ENCODE measurements at places on chromosomes 13 and 19.

DNA sequence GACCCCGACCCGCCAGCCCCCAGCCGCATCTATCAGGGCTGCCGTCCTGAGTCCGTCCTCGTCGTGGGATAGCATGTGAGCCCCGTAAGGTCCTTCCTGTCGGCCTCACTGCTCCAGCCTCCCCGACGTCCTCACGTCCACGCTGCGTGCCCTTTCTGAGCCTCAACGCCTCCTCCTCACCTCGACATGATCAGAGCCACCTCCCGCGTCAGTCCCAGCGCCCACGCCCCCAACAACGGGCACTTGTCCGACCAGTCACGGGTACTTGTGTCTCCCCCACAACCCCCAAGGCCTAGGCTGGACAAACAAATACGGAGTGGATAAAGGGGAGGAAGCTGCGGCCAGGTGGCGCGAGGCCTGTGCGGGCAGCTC is 665 bp downstream of the ZNF497 start:
- no peak for DNase-seq

GRCh38 chr19:17125062-17125727 is 49.6 kb downstream of the MYO9B start:
- no peak for DNase-seq

GRCh38 chr13:112779856-112780604 is 90.2 kb downstream of the ATP11A start:
- DNase-seq: peak; percentile 19

- DNase-seq: peak; percentile 52
These were observed 14.0 kb upstream of the CELF5 start for GRCh38 chr19:3210347-3211017.

DNA sequence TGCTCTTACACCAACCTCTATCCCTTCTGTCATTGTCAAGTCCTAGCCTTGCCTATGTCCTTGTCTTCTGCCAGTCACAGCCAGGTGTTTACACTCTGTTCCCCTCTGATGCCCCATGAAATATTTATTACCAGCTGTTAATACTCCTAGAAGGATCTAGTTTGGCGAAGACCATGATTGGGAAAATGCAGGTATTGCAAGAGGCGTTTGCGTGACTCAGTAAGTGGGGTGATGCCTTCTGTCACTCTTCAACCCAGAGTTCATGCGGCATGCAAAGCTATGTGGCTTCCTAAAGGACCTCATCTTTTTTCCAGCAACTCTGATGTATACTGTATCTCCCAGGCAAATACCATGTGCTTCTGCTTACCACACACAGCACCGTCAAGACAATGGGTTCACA is 81.8 kb upstream of the GJB6 start:
- no peak for DNase-seq

- no peak for DNase-seq
These were observed 648.3 kb upstream of the SPRY2 start for GRCh38 chr13:80989241-80989640.

GRCh38 chr19:38081547-38082255 is 142.3 kb downstream of the DPF1 start:
- DNase-seq: no peak

- DNase-seq: peak; percentile 31
These were observed 127.5 kb upstream of the KLF5 start for GRCh38 chr13:72931311-72931710.

DNA sequence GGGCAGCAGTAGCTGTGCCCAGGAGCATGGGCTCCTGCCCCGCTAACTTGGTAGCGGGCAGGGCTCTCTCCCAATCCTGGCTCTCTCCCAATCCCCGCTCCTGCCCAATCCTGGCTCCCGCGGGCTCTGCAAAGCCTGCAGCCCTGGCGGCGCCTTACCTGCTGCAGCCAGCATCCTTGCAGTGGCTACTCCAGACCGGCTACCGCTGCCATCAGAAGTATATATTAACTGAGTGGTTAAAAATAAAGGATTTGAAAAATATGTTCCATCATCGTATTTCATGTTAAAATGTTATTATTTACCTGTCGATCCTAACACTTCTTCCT is 698.2 kb downstream of the SLITRK1 start:
- no peak for DNase-seq

DNA sequence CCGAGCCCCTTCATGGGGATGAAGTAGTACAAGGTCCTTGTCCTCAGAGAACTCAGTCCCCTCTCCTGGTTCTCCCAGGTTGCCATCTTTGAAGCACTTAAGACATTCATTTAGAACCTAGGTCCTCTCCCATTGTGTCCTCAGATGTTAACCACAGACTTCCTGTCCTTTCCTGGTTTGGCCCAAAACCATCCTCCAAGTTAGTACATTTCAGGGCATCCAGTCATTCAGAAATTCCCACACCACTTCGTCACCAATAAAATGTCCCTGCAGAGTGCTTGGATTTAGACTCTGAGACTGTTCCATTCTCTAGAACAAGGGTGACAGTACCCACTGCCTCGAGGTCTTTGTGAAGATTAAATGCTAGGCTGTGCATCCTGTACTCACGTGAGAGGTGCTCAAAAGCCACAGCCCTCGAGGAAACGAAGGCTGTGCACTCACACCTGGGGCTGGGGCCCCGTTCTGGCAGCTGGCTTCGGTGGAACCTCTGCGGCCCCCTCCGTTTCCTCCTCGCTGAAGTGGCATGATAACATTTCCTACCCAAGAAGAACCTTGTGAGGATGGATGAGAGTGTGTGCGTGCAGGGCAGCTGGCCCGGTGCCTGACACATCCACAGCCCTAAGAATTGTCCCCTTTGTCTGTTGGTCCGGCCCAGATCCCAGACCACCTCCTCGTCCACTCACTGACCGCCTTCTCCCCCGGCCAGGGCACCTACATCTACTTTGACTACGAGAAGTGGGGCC is 4.7 kb downstream of the LENG1 start:
- DNase-seq: no peak

- no peak for DNase-seq
These were observed 17.1 kb upstream of the LATS2 start for GRCh38 chr13:21078501-21078900.

GRCh38 chr19:29878973-29879654 is 62.9 kb upstream of the URI1 start:
- peak; percentile 30 for DNase-seq

DNA sequence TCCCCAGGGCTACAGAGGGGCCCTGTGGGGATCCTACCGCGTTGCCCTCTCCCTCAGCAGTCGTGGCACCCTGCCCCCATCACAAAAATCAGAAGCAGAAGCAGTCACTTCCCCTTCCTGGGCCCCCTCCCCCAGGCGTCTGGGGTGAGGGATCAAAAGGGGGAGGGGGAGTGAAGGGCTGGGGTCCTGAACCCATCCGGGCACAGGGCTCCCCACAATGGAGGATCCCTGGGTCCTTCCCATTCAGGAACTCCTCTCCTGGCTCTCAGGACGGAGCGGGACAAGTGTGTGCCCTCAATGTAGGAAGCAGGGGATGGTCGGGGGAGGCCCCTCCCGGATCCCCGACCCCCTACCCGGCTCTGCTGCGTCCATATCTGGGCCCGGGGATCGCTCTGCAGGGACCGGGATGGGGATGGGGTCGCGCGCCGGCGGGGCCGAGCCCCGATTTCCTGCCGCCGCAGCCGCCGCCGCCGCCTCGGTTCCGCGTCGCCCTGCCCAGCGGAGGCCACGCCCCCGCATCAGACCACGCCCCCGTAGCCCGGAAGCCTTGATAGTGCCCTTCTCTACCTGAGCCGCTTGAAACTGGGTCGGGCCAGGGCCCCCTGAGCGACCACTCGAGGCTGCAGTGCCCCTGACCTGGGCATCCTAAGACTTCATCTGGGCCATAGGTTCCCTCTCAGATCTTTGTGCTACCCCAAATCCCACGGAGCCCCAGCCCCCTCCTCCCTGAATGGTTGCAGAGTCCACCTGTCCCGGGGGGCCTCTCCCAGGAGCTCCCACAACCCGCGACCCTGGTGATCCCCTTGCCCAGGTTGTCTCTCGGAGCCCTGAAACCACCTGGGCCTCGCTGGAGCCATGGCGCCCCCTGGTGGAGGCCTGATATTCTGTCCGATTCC is at the start of gene GMIP:
Gene GMIP (minus strand): TSS at position 500 of the 896 bp plus-strand sequence. CDS start 128 bp downstream, at position 372.
- DNase-seq: peak; percentile 73

DNA sequence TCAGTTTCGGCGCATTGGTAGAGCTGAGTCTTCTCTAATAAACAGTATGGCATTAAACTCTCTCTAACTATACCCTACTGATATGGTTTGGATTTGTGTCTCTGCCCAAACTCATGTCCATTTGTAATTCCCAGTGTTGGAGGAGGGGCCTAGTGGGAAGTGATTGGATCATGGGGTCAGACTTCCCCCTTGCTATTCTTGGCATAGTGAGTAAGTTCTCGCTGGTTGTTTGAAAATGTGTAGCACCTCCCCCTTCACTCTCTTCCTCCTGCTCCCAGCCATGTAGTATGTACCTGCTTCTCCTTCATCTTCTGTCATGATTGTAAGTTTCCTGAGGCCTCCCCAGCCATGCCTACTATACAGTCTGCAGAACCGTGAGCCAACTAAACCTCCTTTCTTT is 682.7 kb upstream of the ARGLU1 start:
- no peak for DNase-seq

GRCh38 chr19:40392894-40393517 is 3.0 kb upstream of the HIPK4 start:
- DNase-seq: peak; percentile 72

- peak; percentile 67 for DNase-seq
These were observed 2.6 kb downstream of the MBNL2 start for GRCh38 chr13:97224544-97225300.

GRCh38 chr19:29587518-29587986 is 18.5 kb upstream of the POP4 start:
- peak; percentile 21 for DNase-seq

GRCh38 chr19:17747205-17748098 is 3.8 kb upstream of the FCHO1 start:
- DNase-seq: peak; percentile 94

- DNase-seq: no peak
These were observed 11.9 kb upstream of the CACTIN start for GRCh38 chr19:3638208-3639193.

- no peak for DNase-seq
These were observed 5.8 kb downstream of the CERS1 start for GRCh38 chr19:18889949-18890745.

- no peak for DNase-seq
These were observed 968 bp upstream of the KL start for GRCh38 chr13:33015241-33015668.

DNA sequence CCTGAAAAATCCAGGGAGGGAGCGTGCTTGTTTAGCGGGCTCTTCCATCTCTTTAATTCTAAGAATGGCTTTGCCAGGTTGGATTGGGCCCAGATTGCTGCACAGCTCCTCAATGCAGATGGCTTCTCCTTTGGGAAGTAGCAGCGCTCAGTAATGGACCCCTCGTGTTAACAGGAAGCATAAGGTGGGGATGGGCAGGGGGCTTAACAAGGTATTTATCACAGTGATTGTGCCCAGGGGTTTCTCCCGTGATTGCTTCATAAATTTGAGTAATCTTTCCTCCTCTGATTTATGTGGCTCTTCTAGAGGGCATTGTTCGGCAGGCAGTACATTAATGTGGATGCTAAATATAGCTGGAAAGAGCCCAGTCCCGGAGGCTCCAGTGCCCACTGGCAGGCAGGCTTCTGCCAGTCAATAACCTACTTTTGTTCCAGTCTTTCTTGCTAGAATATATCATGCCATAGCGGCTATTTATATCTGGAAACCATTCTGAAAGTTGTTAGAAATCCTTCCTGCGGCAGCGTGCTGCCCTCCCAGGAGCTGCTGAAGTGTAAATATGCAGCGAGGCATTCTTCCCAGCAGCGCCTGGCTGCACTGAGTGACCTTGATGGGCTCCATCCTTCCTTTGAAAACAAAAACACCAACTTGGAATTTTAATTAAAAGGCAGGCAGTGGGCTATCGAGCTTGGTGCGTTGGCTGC is 65.0 kb downstream of the FGF9 start:
- DNase-seq: no peak

GRCh38 chr19:7196763-7197118 is 97.5 kb downstream of the INSR start:
- DNase-seq: no peak

- no peak for DNase-seq
These were observed 10.1 kb upstream of the IRGC start for GRCh38 chr19:43705729-43706128.

- no peak for DNase-seq
These were observed 32.2 kb downstream of the LACC1 start for GRCh38 chr13:43911871-43912270.

DNA sequence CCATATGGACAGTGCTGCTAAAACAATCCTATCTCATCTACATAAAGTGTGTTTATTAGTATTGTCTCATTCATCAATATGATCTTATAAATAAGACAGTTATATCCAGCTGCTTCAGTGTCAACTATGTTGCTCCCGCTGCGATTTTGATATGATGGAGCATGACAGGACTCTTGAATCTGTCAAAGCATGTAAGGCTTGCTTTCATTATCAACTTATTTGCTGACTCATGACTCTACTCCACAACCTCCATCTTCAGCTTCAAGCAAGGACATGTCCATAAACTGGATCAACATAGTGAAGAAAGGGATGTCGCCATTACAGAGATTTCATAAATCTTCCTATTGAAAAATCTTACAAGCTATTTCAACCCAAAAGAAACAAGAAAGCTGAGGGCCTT is 2812.6 kb downstream of the PCDH9 start:
- DNase-seq: peak; percentile 80

DNA sequence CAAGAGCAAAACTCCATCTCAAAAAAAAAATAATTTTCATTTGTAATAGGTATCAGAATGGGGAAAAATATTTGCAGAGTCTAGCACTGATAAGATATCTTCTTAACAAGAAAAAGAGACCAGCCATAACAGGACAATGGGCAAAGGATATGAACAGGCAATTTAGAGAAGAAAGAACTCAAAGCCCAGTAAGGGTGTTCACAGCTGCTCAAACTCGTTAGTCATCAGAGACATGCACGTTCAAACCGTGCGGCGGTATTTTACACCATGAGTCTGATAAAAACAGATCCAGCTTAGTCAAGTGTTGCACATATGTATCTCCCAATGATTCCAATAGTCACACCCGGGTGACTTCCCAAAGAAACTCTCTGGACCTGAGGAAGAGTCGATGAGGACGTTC is 13.7 kb upstream of the NCCRP1 start:
- DNase-seq: peak; percentile 47

DNA sequence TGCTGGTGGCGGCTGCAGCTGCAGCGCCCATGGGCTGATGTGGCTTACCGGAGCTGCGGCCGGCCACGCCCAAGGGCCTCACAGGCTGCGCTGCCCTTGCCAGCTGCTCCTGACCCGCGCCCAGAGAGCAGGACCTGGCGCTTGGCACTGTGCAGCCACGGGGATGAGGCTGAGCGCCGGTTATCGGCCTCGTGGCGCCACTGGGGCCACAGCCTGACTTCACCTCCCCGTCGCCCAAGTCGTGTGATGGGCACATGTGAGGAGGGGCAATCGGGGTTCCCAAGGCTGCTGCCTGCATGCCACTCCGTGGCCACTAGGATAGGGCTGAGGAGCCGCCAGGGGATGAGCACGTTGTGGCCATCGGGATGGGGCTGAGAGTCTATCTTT is 77.2 kb upstream of the PABPC3 start:
- no peak for DNase-seq

DNA sequence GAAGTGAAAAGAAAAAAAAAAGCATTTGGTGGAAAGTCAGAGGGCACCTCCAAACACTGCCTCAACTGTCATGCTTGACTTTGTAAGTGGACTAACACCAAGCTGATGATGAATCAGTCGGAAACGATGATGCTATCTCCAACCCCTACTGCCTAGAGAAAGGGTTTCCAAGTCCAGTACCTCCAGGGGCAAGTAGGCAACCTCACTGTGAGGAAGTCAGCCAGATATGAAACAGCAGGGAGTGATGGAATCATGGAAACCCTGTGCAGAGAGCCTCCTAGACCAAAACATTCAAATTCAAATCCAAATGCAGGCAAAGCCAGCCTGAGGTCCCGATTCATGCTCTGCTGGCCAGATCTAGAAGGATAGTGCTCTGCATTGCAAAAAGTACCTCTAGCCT is 100.9 kb upstream of the SERP2 start:
- no peak for DNase-seq

- DNase-seq: no peak
These were observed 1705.0 kb downstream of the OLFM4 start for GRCh38 chr13:54733639-54734038.

Data from epithelial cell of esophagus (primary cell).